ENCODE measurements at places on chromosomes 3 and 15.

- no peak for DNase-seq
Observed at GRCh38 chr3:131541288-131541687, 38.5 kb upstream of the MRPL3 start.

- no peak for DNase-seq
Observed at GRCh38 chr3:141877911-141878310, 1.5 kb downstream of the ATP1B3 start.

GRCh38 chr3:168212664-168213285 is 117.1 kb upstream of the GOLIM4 start:
- no peak for DNase-seq

DNA sequence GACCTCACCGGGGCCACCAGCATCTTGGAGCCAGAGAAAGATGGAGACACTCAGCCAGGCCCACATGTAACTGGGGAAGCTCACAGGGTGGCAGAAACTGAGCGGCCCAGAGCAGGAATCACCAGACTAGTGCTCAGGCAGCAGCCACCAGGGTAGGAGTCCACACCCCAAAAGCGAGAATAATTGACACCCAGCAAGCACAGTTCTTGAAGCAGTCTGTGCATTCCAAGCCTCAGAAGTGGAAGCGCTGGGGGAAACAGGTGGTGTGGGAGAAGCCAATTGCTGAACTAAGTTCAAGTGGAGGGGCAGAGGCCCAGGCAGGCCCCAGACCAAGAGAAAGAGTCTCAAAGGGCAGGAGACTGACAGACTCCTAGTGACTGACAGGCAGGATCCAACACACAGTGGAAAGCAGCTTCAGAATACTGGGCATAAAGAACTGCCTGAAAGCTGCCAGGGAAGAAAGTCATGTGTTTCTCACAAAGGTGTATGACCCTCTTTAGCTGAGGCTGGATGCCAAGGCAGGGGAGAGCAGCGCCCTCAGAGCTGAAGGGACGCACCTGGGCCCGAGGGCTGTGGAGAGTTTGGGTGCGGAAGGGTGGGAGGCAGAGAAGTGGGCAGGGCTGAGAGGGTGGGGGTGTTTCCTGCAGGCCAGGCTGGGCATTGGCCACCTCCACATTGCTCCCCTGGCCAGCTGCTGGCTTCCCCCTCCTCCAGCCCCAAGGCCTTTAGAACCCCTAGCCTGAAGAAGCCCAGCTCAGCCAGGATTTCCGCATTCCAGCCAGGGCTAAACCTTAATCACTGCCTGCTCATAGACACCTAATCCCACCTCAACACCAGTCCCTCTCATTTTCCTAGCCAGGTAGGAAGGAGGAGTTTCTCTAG is 7.7 kb downstream of the NT5DC2 start:
- DNase-seq = no peak

- no peak for DNase-seq
Observed at GRCh38 chr15:67796196-67797127, 28.8 kb upstream of the SKOR1 start.

DNA sequence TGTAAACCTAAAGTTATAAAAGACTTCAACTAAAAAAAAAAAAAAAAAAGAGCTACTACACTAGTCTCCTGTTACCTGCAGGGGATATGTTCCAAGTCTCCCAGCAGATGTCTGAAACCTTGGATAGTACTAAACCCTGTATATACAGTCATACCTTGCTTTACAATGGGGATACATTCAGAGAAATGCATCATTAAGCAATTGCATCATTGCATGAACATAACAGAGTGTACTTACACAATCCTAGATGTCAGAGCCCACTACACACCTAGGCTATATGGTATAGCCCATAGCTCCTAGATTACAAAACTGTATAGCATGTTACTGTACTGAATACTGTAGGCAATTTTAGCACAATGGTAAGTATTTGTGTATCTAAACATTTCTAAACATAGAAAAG is 119.1 kb downstream of the GMPS start:
- DNase-seq = no peak

DNA sequence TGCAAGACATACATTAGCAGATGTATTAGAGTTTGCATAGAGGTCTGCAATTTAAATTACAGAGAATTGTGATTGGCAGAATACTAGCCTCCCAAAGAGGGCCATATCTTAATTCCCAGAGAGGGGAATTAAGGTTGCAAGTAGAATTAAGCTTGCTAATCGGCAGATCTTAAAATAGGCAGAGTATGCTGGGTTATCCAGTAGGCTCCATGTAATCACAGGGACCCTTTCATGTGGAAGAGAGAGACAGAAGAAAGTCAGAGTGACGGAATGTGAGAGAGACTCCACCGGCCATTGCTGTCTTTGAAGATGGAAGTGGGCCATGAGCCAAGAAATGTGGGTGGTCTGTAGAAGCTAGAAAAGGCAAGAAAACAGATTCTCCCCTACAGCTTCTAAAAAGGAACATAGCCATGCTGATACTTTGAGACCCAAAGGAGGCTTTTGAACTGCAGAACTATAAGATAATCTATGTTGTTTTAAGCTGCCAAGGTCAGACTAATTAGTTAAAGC is 38.8 kb downstream of the IMPG2 start:
- no peak for DNase-seq

DNA sequence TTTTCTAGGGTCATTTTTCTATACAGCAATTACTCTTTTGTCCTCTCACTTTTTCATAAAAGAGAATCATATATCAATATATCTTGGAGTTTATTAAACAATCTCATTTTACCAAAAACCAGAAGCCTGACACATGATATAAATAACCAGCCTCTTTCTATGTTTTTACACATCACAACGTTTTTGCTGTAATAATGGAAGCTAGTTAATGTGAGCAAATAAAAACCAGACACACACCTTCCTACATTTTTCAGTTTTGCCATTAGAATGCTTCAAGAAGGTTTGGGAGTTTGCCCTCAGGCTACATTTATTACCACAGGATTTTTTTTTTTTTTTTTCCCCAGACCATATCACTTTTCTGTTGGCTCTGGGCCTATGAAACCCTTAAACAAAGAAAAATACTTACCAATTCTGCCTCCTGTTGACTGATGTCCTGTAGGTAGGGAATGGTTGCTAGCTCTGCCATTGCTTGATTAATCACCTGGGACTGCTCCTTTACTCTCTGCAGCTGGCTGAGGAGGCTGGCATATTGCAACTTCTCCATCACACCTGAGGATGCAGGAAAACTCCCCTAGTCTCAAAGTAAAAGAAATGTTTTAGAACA is 165.5 kb downstream of the ECT2 start:
- DNase-seq = no peak

DNA sequence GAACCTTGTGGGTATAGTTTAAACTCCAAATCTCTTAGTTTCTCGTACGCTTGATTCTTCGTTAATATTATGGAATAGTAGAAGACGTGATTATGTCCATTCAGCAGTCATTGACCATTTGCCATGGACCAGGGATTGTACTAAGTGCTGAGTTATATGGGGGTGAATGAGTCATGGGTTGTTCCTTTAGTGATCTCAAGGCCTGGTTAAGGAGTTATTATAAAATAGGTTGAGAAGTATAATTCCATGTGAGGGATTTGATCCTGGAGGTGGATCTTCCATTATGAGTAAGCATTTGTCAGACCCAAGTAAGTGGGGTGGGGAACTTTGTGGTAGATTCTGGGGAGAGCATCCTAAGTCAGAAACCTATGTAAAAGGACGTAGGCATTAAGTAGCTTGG is 15.4 kb downstream of the NR2C2 start:
- DNase-seq = no peak

- no peak for DNase-seq
Observed at GRCh38 chr15:43294091-43294706, 27.5 kb upstream of the TGM5 start.

GRCh38 chr15:52018244-52018643 is 775 bp upstream of the MAPK6 start:
- DNase-seq = no peak

DNA sequence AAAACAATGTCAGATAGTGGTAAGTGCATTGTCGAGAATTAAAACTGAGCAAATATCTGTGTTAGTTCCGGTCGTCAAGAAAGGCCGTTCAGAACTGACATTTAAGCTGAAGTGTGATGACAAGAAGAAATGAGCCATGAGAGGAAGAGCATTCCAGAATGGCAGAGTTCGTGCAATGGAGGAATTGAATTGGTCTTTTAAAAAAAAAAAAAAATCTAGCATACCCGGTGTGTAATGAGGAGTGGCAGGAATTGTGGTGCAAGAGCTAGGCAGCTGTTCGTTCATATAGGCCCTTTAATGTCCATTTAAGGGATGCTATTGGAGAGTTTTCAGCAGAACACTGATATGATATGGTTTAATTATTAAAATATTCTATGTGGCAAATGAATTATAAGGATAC is 2.6 kb upstream of the GBE1 start:
- no peak for DNase-seq

GRCh38 chr3:172014145-172014544 is 25.2 kb upstream of the FNDC3B start:
- no peak for DNase-seq

DNA sequence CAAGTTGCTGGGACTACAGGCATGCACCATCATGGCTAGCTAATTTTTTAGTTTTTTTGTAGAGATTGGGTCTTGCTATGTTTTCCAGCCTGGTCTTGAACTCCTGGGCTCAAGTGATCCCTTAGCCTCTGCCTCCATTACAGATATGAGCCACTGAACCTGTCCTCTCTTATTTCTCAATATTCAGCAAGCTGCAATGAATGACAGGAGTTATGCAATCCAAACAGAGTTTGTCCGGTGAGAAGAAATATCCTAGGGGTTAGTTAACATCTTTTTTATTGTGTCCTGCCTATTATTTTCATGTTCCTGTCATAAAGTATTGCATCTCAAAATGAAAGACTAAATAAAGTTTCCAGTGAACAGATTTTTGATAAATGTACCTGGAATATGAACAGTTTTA is 1161.4 kb downstream of the OTOL1 start:
- DNase-seq = no peak

DNA sequence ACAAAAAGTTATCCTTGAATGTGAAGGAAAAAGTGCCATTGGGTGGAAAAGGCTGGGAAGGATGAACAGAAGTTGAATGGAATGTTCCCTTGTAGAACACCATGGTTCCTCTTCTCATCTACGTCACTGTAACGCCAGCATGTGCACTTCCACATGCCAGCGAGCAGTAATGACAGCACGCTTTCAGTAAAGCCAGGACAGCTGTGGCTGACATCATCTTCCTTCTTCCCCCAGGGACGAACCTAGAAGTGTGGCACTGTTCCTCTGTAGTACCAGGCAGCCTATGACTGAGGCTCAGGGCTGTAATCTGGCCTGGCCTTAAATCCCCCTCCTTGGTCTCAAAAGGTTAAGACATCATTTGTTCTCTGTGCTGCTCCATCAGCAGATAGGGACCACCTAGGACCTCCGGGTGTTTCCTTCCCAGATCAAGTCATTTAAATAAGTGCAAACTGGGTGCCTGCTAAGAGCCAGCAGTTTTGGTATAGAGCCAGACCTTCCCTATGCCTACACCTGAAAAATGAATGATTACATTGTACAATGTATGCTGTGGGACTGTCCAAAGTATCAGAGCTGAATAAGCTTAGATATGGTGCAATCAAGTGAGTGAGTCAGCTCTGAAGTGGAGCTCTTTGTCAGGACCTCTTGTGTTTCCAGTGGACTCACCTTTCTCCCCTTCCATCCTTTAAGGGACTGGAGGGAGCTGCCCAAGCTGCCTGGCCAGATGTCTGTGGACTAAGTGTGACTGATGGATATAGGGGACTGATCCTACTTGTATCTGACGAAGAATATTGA is 5.6 kb upstream of the SRPRB start:
- DNase-seq = no peak

DNA sequence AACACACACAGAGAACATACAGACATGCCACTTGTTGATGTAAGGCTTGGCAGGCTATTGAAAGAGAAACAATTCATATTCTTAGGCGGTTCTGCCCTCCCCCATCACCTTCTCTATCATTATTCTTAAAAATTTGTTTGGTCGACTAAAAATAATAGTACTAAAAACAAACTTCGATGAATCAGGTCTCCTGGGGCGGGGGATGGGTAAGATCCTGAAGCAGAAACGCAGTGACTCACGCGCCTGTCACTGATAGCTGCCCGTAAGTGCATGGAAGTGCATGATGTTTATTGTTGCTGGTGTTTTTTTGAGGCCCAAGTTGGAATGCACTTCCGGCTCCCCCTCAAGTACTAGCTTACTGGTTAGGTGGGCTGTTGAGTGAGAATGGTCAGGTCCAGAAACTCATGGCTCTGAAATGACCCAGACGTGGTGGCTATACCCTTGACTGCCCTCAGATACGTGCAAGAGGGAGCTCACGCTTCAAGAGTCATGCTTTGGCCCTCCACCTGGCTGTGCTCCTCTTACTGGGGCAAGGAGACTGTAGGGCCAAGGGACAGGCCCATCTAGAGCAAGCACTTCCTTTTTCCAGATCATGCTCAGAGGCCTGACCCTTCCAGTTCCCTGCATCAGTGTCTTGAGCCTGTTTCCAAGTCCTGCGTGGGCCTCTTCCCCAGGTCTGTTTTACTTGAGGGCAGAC is 10.9 kb downstream of the SMAD3 start:
- no peak for DNase-seq

GRCh38 chr15:81858586-81858985 is 187.2 kb downstream of the MEX3B start:
- DNase-seq = no peak

DNA sequence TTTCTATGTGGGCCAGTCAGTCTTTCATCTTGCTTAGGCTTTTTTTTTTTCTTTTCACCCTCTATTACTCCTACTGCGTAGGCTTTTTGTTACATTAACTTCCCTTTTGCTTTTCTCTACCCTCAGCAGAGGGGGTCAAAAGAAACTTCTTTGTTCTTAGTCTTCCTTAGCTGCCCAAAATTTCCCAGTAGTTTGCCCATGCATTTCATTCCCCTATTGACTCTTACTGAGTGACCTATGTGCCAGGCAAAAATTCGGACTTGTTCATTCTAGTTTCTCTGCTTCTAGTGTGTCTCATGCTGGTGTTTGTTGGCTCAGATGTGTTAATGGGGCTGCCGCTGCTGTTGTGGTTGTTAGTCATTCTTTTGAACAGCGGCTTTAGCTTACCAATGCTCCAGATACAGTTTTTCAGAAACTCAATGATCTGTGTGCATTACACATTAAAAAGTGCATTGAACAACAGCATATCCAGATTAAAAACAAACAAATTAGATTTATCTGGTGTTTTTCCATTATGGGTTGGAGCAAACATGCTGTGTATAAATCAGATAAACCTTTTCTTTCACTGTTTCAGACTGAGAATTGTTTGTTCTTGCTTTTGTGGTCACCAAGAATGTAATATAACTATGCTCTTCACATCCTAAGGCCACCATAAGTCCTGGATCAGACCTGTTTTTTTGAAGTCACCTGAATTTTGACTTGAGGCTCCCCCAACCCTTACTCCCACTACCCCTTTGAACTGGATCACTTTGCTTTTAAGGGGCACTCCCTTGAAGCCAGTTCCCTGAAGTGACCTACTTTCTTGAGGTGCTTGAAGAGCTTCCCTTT is 43.1 kb downstream of the PDE8A start:
- no peak for DNase-seq

Data from stimulated activated CD4-positive, alpha-beta T cell treated with anti-CD3 and anti-CD28 coated beads, Interleukin-1b, Interleukin-23, amount 100 ng/mL, for 1 hour (primary cell).